ENCODE measurements at places on chromosomes 11 and 22. TPM values are rescaled to one million over a fixed set of nuclear protein-coding genes. Genes with fewer than 3 reads are reported as not detected.

CRYAB gene
- 11.9 TPM for total RNA-seq

SLC29A2 gene
- 3.2 TPM for total RNA-seq

PELI3 gene
- total RNA-seq, result 5.2 TPM

ART1 gene
- not detected for total RNA-seq

TMEM45B gene
- total RNA-seq, result 0.61 TPM

HMGXB4 gene
- 10.8 TPM for total RNA-seq

KLHL35 gene
- 2.9 TPM for total RNA-seq

ROBO3 gene
- 38.7 TPM for total RNA-seq

OVCH2 gene
- total RNA-seq, result 9.0 TPM

POU2AF1 gene
- 0.33 TPM for total RNA-seq

KRTAP5-2 gene
- total RNA-seq, result not detected

DENND6B gene
- 2.0 TPM for total RNA-seq

MFNG gene
- 40.9 TPM for total RNA-seq

SNAP29 gene
- total RNA-seq, result 11.8 TPM

CABP7 gene
- total RNA-seq, result under 0.01 TPM

SPON1 gene
- total RNA-seq, result 0.17 TPM

SCO2 gene
- total RNA-seq, result 2.8 TPM

SYT12 gene
- 26.3 TPM for total RNA-seq

CRYBA4 gene
- total RNA-seq, result not detected

CHADL gene
- 3.3 TPM for total RNA-seq

CHRNA10 gene
- 1.2 TPM for total RNA-seq

SEC14L2 gene
- 171 TPM for total RNA-seq

APOL3 gene
- total RNA-seq, result 1.6 TPM

CDKN1C gene
- 0.38 TPM for total RNA-seq

TTLL1 gene
- 3.6 TPM for total RNA-seq

CARD18 gene
- total RNA-seq, result 3.5 TPM

ADM2 gene
- 21.2 TPM for total RNA-seq

CHKB gene
- total RNA-seq, result 23.7 TPM
